ENCODE measurements at places on chromosomes 13 and 19.

GRCh38 chr13:40564342-40565001, 102.0 kb downstream of the FOXO1 start:
- DNase-seq = no peak

GRCh38 chr13:51707461-51707860, 96.5 kb downstream of the DHRS12 start:
- DNase-seq = no peak

DNA sequence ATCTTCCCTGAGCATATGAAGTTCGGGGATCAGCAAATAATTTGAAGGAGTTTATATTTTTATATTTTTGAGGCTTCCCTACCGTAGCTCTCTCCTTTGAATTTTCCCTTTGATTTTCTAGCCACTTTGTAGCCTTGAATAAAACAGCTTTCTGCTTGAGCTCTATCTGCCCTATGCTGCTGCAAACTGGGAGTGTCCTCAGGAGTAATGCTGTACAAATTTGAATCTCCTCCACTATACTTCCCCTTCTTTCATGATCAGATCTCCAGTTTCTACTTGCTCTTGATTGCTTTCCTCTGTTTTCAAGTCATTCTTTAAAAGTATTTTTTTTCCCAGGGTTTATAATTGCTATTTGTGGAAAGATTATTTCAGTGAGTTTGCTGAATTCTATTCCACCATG, 14.6 kb downstream of the PDS5B start:
- DNase-seq = no peak

DNA sequence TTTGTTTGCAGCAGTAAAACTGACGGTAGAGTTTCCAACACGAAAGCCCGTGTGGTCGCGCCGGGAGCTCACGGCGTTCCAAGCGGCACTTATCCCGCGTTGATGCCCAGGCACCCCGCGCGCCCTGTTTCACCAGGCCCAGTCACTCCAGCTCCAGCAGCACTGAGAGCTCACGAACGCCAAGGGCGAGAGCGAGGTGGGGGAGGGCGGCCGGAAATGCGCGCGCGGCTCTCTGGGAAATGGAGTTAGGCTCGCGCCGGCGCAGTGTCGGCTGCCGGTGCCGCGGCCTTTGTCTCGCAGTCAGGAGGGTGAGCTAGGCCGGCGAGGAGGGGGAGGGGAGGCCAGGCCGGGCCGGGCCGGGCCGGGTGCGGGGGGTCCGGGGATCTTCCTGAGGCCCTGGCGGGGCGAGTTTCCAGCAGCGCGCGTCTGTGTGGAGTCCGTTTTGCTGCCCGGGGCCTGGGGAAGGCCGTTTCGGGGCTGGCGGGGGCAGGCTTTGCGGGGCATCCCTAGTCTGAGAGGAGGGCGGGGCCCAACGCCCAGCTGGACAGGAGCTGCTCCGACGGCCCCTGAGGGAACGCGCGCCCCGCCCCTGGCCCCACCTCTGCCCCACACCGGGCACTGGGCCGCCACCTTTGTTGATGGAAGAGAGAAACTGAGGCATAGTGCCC, at the start of gene ZNF135:
ZNF135 (plus strand) TSS at position 280 of the 668 bp plus-strand sequence. CDS start 721 bp downstream, outside the sequence.
- DNase-seq = peak; percentile 91

- DNase-seq = no peak
These were observed 23.7 kb downstream of the CEBPA start for GRCh38 chr19:33278403-33279269.

DNA sequence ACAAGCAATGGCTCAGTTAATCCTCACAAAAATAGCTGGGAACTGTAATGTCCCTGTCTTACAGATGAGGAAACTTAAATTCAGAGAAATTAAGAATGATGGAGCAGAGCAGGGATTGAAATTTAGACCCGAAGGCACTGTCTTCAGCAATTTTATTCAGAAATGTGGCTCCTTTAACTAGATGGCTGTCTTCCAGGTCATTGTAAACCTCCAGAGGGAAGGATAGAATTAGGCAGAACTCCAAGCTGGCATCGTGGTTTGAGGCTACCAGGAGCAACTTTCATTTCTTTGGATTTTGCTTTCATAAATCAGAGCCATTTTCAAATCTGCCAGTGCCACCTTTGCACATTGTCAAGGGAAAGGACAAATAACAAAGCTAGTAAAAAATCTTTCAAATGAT, 339.0 kb downstream of the DCT start:
- no peak for DNase-seq

- DNase-seq = no peak
These were observed 3.3 kb downstream of the ISYNA1 start for GRCh38 chr19:18434411-18435175.

DNA sequence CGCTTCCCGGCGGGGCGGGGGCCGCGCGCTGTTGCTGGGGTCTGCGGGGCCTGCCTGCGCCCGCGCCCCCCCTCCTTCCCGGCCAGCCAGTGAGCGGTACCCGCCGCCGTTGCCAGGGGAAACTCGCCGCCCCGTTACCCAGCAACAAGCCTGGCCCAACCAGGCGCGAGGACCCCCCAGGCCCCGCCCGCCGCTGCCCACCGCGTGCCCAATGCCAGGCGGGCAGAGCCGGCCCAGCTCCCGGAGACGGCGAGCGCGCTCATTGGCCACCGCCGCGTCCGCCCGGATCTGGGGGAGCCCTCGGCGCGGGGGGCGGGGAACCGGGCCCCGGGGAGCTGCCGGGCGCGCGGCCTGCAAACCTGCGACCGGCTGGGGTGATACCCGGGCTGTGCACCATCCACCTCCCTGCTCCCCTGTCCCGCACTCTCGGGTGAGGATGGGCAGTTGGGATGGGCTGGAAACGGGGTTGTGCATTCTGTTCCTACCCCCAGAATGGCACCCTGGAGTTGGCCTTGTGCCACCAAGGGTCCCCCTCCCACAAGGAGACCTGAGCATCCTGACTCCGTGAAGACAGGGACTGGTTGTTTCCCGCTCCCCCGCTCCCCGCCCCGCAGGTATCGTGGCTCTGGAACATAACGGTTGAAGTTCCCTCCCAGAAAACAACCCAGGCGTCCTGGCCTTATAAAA, 8.8 kb upstream of the BBC3 start:
- peak; percentile 75 for DNase-seq

DNA sequence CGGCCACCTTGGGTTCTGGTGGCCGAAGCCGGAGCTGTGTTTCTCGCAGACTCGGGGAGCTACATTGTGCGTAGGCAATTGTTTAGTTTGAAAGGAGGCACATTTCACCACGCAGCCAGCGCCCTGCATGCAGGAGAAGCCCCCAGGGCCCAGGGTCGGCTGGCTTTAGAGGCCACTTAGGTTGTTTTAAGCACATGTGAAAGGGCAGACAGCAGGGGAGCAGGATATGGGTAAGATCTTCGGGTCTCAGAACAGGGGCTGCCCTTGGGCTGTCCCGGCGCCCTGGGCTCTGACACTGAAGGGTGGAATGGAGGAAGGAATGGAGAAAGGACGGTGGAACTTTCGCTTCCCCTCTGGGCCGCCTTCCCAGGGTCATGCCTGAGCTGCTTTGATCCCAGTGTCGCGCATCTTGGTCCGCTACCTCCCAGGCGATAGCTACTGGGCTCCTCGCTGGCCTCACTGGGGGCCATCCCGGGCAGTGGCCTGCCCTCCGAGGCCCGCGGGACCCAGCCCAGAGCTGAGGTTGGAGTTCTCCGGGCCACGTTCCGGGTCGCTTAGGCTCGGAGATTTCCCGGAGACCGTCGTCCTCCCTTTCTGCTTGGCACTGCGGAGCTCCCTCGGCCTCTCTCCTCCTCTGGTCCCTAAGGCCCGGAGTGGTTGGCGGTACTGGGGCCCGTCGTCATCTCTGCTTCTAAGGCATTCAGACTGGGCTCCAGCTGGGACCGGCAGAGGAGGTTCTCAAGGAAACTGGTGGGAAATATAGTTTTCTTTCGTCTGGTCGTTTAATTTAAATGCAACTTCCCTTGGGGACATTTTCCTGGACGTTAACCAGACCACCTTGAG, 4.3 kb upstream of the POU4F1 start:
- DNase-seq = peak; percentile 45

- DNase-seq = no peak
These were observed 19.6 kb downstream of the ALG5 start for GRCh38 chr13:36979361-36980050.

DNA sequence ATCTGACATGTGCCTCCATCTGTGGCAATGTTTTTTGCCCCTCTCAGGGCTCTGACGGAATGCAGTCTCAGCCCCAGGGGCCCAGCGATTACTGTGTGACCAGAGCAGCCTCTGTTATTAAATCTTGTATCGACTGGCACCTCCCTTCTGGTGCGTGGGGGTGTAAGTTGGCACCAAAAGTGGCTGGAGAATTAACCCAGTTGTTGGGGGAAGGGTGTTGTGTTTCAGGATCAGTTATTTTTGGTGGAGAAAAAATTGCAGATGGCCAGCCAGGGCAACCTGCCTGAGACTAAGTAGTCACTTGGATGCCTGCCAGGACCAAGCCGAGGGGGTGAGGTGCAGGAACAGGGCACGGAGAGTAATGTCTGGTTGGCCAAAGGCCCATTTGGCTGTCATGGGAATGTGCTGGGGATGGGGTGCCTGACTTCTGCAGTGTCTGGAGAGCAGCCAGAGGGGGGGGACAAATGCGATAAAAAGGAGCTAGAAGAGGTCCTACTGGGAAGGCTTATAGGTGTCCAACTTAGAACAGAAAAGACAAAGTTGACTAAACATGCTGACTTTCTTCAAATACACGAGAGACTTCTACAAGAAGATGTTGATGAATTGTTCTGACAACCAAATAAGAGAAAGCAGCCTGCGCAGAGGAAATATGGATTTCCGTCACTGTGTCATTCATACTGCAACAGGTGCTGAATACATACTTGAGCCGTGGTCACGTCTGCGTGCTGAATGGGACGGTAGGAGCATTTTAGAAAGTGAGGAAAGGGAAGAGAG, 69.8 kb downstream of the SIAH3 start:
- DNase-seq = no peak

DNA sequence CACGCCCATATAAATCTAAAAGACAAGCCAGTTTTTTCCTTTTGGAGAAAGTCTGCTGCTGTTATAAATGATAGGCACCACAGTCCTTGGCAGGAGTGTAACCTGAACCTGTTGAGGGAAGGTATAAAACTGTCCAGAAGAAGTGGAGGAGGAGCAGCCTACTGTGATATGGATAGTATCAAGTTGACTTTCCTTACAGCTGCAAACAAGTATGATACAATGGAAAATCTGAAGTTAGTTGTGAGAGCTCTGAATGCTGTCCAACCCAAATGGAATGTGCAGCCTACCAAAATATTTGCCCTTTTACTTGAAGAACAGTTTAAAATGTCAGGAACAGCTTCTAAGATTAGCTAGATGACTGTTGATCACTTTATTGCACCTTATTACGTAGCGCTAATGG, 399.6 kb downstream of the FGF14 start:
- no peak for DNase-seq

DNA sequence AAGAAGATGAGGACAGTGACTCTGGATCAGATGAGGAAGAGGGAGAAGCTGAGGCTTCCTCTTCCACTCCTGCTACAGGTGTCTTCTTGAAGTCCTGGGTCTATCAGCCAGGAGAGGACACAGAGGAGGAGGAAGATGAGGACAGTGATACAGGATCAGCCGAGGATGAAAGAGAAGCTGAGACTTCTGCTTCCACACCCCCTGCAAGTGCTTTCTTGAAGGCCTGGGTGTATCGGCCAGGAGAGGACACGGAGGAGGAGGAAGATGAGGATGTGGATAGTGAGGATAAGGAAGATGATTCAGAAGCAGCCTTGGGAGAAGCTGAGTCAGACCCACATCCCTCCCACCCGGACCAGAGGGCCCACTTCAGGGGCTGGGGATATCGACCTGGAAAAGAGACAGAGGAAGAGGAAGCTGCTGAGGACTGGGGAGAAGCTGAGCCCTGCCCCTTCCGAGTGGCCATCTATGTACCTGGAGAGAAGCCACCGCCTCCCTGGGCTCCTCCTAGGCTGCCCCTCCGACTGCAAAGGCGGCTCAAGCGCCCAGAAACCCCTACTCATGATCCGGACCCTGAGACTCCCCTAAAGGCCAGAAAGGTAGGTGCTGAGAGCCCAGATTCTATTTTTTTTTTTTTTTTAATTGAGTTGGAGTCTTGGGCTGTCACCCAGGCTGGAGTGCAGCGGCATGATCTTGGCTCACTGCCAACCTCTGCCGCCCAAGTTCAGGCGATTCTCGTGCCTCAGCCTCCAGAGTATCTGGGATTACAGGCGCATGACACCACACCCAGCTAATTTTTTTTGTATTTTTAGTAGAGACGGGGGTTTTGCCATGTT, 2.3 kb downstream of the PPP1R15A start:
- DNase-seq = no peak

DNA sequence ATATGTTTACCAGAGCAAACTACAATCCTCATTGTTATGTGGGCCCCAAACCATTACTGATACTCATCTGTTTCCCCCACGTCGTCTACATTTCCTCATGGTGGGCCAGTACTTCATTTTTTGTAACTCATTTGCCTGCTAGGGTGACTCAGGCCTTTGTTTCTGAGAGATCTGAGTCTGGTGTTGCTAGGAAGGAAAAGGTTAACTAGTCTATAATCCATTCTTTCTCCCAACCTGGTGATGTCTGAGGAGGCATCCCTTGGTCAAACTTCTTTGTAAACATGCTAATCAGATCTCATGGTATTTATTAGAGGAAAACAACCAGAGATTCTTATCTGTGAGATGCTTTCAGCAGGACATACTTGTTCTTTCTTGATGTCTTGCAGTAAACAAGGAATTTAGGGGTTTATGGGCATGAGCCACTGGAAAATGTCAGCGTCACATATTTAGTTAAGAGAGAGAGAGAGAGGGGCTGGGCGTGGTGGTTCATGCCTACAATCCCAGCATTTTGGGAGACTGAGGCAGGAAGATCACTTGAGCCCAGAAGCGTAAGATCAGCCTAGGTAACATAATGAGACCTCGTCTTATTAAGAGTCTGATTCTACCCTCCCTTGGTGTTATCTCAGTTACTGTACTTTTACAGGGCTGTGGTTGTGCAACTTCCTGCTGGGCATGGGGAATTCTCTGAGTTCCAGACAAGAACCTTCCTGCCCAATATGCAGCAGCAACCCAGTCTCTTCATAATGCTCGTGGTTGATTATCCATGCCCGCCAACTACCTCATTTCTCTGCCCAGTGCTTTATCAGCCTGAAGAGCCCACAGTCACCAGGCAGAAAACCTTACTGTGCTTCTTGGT, 9.7 kb upstream of the DPRX start:
- DNase-seq = no peak

DNA sequence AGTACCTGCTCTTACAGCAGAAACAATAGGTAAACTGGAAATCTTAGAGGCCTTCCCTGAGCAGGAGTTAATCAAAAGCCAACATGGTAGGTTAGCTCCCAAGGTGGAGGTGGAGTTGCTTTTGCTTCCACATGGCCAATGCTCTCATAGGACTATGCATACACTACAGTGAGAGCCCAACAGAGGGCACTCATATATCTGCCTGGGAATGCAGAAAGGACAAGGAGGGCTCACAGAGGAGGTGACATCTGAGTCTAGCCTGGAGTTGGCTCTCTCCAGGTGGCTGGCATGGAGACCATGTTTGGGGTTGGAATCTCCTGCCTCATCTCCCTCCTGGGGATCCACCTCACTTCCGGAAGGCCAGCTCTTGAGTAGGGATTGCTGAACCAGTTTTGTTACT, 34.6 kb downstream of the ATP8A2 start:
- DNase-seq = no peak

- DNase-seq = no peak
These were observed 6.3 kb upstream of the ZSWIM4 start for GRCh38 chr19:13788991-13789390.

- DNase-seq = no peak
These were observed 2.0 kb downstream of the ZSCAN1 start for GRCh38 chr19:58035863-58036262.

Data from Right ventricle myocardium inferior (tissue), 1 donor.